ENCODE measurements at places on chromosomes 1 and 21.

DNA sequence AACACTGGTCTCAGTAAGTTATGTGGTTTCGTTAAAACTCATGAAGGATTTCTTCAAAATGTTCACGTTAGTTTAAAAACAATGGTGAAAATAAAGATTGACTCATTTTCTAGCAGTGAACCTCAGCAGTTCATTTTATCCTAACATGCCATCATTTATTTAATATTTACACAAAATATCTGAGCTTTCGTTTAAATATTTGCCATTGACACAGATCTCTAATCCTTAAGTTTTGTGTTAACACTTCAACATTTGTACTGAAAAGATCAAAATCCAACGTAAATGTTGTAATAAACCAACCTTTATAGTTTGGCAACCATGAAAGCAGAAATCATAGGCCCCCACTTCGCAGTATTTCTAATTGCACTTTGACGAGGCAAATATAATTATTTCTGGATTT lies 1129.5 kb downstream of the PLA2G4A start:
- no peak for DNase-seq

- DNase-seq = peak; percentile 50
Observed at GRCh38 chr1:96660503-96660902, 61.1 kb upstream of the PTBP2 start.

GRCh38 chr1:184329962-184330868 lies 56.6 kb upstream of the C1orf21 start:
- DNase-seq = no peak

DNA sequence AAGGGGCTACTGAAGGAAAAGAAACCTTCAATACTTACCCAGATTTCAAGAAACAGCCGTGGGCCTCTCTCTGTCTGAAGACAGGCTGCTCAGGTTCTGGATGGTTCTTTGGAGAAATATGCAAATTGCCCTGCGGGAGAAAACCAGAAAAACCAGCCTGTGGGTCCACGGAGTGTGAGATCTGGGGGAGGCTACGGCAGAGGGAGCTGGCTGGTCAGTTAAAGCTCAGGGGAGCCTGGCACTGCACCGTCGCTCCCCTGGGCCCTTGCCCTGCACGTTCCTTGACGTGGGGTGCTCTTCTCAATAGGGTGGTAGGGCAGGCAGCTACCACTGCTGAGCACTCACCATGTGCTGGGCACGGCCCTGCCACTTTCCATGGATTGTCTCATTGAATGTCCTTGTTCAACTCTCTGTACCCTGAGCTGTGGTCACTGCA lies 12.7 kb downstream of the TMCO4 start:
- DNase-seq = no peak

- DNase-seq = no peak
Observed at GRCh38 chr1:168246506-168246905, 20.7 kb downstream of the SFT2D2 start.

DNA sequence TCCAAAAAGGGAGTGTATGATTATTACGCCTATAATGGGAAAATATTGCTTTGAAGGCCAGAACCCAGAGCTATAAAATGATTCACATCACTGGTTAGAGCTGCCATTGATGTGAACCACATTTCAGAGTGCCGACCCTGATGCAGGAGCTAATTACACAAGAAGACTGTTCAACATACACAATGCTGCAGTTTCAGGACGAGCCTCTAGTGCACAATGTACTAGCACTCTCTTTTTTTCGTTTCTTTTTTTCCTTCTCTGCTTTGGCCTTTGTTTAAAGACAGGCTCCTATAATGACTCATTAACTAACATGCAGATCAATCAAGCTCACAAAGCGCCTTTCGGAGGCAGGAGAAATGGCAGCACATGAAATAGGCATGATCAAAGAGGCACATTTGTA lies 66.0 kb upstream of the HMGB4 start:
- no peak for DNase-seq

GRCh38 chr1:30741239-30741894 lies 16.2 kb downstream of the LAPTM5 start:
- no peak for DNase-seq

DNA sequence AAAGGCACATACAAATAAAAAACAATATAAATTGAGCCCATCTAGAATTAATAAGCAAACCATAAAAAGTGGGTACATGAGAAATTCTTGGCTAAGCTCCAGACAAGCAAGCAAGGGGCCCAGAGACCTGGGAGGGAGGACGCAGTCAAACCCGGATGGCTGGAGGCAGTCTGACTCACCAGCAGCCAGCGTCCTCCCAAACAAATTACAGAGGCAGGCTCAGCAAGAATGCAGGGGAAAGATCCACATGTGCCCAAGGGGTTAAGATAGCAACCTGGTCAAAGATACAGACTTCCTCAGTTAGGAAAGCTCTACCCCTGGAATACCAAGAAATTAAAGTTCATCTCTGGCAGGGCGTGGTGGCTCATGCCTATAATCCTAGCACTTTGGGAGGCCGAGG lies 7.4 kb upstream of the TIAM1 start:
- no peak for DNase-seq

- DNase-seq = peak; percentile 98
Observed at GRCh38 chr1:36321119-36321951, 2.1 kb downstream of the EVA1B start.

DNA sequence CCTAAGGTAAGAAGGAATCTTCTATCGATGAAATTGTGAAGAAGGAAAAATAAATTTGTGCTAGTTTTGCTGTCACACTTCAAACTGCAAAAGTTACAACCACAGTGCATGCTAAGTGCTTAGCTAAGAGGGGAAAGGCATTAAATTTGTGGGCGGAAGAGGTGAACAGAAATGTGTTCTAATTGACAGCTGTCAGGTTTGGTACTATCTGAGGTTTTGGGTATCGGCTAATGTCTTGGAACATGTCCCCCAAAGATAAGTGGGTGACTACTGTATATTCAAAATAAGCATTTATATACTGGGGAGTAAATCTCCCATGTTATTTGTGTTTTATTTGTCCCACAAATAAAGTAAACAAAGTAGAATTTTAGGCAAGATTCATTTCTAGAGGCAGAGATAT lies 8.0 kb downstream of the CR1 start:
- DNase-seq = no peak

DNA sequence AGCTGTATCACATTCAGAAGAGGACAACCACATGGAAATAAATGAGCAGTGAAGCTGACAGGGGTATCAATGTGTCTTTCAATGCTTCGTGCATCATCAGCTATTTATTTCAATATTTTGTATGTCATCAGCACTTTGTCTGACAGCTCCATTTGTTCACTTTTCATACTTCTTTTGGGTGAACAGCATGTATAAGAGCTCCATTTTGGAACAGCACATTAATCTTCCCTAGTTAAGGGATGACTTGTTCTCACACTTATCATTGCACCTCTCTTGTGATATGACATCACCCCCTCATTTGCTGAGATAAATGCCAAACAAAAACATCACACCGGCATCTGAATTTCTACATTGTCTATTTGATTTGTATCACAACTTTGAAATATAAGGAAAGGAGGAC lies 190.6 kb upstream of the SAMSN1 start:
- DNase-seq = no peak

GRCh38 chr1:235304549-235305451 lies 23.2 kb downstream of the ARID4B start:
- no peak for DNase-seq

DNA sequence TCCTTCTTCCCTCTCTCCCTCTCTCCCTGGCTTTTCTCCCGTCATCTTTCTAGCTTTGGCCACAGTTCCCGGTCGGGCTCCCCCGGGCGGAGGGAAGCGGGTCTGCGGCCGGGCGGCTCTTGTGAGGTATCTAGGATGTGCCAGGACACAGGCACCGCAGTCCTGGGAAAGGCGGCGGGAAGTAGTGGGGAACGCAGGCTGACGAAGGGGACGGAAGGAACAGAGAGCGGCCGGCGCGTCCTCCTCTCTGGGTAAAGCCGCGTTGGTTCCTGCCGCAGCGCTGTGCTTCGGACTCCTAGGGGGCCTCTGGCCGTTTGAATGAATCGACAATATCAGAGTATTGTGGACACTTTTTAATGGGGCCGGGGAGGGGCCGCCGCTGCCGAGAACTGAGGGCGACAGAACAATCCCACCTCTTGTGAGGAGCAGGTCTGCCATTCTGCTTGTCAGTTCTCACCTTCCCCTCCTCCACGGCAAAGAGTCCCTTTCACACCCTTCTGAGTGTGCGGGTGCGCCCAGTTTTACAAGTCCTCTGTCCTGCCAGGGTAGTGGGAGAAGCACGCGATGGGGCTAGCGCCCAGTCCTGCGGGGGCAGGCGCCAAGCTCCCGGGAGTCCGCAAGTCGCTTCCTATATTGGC lies 1.2 kb upstream of the LHX9 start:
- peak; percentile 33 for DNase-seq

DNA sequence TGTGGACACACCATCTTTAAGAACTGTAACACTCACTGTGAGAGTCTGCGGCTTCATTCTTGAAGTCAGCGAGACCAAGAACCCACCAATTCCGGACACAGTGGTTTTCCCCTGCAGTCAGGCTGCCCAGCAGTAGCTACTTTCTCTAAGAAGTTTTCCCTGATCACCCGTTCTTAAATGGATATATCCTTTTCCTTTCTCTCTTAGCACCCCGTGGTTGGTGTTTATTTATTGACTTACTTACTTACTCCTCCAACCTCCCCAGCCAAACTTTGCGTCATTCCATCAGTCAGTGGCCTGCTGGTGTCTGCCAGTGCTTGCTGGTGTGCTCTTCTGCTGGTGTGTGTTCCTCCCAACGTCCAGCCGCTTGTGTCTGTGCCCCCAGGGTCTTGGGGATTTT lies 264.8 kb downstream of the GPR52 start:
- no peak for DNase-seq

- no peak for DNase-seq
Observed at GRCh38 chr1:63405021-63405420, 37.6 kb downstream of the ALG6 start.

DNA sequence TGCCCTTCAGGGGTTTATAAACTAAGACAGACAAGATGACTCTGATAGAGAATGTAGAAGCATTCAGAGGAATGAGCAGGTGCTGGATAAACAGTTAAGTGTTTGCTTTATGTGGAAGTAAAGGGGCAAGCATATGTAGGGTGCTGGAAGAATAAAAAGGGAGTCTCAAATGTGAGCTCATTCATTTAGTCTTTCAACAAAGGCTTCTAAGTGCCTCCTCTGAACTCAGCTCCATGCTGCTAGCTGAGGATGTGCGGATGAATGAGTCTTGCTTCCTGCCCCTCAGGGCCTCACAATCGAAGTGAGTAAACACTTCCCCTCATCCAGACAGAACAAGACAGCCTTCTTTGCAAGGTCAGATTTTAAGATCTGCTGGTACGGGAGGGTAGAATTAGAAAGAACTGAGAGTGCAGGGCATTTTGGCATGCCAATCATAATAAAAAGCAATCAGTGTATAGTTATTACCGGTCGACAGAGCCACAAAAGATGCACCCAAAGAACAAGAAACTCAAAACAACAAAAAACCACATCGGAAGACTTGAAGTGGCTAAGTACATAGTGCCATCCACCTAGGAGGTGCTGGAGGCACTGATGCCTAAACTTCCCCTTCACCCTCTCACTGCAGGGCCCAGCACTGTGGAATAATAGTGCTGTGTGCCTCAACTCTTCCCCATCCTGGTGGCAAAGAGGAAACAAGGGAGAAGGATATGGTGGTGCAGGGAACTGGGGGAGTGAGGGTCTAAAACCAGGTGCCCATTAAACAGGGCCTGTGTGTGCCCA lies 69.8 kb downstream of the TNR start:
- DNase-seq = no peak

DNA sequence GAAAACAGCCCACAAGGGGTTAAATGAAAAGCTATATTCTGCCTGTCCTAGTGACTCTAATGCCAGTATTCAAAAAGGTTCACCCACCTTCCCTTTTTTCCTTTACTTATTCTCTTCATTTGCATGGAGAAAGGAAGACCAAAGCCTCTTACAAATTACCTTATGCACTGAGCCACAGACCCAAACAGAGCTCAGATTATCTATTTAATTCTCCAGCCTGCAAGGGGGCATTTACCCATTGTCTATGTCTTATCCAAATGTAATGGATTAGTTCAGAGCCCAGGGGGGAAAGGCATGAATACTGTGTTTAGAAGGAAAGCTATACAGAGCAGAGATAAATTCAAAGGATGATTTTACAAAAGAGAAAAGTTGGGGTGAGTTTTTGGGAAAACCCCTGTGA lies 388.5 kb downstream of the OMA1 start:
- DNase-seq = no peak

DNA sequence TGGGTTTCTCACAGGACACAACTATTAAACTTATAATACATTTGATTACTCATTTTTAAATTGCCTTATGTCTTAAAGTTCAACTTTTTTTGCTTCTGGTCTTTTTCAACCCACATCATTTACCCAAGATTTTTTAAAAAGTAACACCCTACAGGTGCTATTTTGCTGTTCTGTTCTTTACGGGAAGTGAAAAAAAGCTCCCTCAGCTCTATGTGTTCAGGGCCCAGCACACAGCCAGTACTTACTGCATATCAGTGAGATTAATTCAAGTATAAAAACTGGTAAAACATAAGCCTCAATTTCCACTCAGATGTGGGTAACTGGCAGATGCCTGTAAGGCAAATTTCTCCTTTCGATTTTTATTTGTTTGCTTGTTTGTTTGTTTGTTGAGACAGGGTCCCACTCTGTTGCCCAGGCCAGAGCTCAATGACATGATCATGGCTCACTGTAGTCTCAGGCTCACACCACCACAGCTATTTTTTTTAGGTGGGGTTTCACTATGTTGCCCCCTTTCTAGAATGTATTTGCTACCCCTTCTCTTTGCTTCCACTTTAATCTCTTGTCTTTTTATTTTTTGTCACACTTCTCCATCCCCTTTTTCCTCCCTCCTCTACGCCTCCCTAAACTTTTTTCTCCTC lies 20.3 kb downstream of the RNASEL start:
- no peak for DNase-seq

DNA sequence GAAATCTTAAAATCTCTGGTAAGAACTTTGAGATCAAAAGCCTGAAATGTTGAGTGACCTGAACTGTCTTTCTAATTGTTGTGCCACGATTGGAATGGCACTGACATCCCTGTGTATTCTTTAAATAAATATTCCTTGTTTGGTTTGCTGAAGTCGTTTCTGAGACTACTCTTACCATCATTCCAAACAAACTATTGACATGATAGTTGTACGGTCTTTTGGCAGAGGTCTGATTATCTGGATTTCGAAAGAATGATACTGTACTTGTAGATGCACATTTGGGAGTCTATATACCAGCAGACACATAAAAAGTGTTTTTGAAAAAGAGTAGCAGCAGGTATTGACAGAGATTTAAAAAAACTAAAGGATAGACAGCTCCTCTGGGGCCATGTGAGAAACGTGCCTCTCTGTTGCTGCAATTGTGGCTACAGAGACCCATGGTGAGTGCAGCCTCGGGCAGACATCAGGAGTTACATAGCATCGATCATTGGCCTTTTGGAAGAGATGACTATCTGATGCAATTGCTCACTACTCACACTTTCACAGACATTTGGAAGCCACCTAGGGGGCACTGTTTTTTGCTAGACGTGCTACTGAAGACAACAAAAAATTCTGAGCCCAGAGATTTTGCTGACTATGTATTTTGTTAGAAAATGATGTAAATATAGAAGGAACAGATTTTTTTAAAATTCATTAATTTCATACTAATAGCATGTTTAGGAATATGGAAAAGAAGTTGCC lies 464.5 kb downstream of the KCNT2 start:
- DNase-seq = peak; percentile 15

GRCh38 chr1:6889875-6890480 lies 104.7 kb downstream of the CAMTA1 start:
- peak; percentile 63 for DNase-seq

Measured in fibroblast of gingiva (primary cell).